CD4-positive, alpha-beta T cell treated with Interferon alpha-2 for 1 hour (primary cell): ENCODE measurements at places on chromosomes 16 and 17.

GRCh38 chr16:86528061-86528929, 18.0 kb downstream of the FOXF1 start:
- no peak for DNase-seq

DNA sequence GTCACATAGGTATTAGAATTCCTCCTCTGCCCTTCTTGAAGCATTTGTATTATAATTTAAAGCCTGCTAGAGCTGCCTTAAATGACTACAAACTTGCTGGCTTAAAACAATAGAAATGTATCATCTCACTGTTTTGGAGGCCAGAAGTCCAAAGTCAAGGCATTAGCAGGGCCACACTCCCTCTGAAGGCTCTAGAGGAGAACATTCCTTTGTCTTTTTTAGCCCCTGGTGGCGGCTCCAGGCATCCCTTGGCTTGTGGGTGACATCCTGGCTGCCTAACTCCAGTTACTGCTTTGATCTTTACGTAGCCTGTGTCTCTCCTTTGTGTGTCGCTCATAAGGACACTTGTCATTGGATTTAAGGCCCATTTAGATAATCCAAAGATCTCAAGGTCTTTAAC, 186.6 kb upstream of the SALL1 start:
- no peak for DNase-seq

DNA sequence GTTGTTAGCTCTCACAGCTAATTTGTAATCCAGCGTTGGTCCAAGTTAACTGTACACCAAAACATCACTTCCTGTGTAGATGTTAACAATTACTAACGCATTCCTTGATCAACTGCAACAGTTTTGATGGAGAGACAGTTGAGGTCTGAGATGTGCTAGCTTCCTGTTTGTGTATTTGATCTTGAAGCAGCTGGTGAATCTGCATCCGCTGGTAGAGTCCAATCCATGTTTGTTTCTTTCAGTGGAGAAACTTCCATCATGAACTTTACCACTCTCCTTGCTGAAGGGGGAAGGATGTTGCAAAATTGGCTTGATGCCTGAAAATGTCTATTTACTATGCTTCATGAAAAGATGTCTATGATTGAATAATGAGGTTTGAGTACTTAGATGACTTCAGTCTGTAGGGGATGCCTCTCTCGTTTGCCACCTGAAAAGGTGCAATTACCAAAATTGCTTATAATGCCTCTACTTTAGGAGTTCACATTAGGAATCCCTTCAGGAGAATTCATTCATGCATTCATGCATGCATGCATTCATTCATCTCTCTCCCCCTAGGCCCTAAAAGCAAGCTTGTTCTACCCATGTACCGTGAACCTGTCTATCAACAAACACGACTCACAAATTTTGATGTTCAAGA, 39.6 kb upstream of the ZKSCAN2 start:
- no peak for DNase-seq

GRCh38 chr16:58421059-58421458, 28.8 kb downstream of the GINS3 start:
- no peak for DNase-seq

DNA sequence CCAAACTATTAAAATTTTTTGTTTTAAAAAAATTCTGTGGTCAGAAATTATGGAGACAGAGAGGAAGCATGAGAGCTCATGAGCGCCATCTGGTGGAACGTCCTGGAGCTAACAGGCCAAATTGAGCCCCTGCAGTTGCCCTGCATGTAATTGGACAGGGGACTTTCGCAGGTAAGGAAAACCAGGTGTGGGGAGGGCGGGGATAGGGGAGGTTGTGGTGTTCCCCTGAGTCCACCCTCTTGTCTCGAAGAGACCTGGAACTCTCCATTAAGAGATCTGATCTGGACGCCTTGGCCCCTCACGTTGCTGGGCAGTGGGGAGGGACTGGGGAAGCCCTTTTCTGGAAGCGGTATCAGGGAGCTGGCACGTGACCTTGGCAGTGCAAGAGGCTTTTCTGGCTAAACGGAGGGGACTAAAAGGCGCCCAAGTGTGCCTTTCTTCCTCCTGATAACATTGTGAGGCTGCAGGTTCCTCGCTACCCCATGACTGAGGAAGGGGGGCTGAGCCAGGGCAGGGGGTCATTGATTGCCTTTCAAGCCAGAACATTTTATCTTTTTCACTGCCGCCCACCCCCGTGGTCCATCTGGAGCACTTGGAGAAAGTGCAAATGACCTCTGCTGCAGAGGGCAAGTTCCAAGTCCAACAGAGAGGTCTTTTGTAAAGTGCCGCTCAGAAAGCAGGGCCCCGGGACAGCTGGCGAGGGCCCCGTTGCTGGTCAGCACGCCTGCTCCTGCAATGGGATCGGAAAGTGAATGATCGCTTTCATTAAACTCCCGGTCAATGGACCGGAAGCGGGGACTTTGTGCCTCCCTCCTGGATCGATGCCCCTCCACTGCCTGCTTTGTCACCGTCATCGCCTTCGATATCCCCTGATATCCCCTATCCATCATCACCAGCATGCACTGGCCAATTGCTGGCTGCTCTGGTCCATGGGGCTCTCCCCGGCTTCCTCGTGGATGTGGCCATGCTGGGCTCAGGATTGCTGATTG, 18.4 kb downstream of the PDILT start:
- DNase-seq, result peak; percentile 17

DNA sequence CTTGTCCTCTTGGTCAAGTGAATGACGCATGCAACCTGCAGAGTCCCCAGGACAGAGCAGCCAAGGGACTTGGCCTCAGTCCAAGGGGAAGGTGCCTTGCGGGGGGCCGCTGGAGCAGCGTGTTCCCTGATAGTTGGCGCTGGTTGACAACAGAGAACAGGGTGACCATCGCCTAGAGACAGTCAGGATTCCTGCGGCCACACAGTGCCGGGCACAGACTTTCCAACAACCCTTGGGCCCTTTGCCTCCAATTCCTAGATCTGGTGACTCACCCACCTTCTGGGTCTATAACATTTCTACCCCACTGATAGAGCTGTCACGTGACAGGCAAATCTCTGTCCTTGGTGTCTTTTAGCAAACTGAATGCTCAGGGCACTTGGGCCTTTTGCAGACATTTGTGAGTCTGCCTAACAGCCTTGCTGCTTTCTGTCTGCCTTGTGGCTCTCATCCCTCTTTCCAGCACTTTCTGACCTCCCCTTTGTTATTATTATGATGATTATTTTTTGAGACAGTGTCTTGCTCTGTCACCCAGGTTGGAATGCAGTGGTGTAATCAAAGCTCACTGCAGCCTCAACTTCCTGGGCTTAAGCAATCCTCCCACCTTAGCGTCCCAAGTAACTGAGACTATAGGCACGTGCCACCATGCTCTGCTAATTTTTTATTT, 11.9 kb upstream of the TEDC2 start:
- DNase-seq, result no peak

GRCh38 chr16:965036-965395, 5.8 kb downstream of the LMF1 start:
- no peak for DNase-seq

- no peak for DNase-seq
These were observed 137.1 kb downstream of the TRIM37 start for GRCh38 chr17:58969612-58970011.

DNA sequence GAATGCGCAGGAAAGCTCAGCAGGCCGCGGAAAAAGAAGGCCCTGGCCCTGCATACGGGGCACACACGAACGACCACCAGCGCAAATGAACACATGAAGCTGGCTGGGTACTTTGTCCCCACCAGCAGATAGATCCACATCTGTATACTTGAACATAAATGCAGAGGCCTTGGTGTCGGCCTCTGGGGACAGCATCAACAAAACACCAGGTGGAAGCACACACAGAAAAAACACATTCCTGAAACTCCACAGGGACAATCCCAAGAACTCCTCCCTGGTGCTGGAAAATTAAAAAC, 606 bp upstream of the ZBTB4 start:
- no peak for DNase-seq

DNA sequence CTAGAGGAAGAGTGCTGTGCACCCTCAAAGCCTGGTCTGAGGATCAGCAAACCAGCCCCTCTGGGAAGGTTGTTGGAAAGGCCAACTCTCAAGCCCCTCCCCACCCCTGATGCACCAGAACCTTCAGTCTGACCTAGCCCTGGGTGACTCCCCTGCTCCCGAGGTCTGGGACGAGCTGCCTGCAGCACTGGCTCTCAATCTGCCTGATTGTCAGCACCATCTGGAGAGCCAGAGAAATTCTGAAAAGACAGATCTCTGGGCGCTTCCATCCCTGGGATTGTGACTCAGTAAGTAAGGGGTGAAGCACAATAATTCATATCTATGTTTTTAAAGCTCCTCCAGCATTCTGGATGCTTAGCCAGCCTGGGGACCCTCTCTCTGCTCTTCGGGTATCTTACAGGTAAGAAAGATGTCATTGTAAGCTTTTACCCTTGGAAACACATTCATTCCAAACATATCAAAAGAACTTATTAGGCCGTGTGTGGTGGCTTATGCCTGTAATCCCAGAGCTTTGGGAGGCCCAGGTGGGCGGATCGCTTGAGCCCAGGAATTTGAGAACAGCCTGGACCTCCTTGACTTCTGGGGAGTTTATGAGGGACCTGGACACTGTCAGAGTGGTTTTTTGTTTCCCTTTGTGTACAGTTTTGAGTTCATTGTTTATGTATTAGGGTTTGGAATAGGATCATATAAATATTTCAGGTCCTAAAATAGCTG, 147.5 kb downstream of the KCNJ12 start:
- no peak for DNase-seq

GRCh38 chr16:80122115-80122514, 418.7 kb upstream of the DYNLRB2 start:
- DNase-seq, result no peak

DNA sequence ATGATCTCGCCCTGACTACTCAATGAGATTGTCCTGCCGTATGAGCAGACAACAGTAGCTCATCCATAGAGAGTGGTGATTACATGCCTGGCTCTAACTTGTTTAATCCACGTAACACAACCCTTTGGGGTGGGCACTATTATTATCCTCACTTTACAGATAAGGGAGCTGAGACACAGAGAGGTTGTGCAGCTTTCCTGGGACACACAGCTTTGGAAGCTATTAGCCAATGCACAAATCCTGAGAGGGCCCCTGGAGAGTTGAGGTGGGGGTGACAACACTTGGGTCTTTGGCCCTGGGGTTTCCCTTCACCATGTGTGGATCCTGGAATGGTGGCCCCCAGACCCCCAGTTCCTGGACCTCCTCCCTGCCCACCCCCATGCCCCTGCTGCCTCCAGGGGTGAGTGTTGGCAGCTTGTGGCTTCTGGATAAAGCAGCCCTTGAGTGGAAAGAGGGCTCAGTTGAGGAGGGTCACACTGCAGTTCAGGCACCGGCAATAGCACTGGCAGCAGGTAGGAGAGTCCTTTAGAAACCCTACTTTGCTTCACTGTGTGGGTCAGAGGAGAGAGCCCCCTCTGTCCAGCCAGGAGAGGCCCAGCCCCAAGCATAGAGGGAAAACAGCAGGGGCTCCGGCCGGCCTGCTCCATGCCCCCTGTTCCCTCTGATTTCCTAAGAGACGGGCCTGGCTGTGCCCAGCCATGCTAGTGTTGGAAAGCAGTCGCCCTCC, 230.7 kb downstream of the KATNIP start:
- DNase-seq, result no peak

- DNase-seq, result no peak
These were observed 16.8 kb upstream of the COG7 start for GRCh38 chr16:23469814-23470213.

DNA sequence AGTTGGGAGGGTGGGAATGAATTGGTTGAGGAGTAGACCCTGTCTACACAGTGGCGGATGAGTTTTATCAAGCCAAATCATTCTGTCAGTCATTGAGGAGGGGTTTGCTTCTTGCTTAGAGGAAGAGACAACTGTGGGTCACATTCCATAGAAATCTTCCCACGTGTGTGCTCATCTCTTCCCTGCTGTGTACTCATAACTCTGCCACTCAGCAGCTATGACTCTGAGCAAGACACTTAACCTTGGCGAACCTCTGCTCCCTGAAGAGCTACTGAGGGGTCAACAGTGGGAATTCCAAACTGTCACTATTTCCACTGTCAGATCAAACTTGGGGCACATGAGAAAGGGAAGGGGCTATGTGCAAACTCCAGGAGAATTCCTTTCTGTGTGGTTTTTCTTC, 72.6 kb upstream of the COX10 start:
- no peak for DNase-seq

DNA sequence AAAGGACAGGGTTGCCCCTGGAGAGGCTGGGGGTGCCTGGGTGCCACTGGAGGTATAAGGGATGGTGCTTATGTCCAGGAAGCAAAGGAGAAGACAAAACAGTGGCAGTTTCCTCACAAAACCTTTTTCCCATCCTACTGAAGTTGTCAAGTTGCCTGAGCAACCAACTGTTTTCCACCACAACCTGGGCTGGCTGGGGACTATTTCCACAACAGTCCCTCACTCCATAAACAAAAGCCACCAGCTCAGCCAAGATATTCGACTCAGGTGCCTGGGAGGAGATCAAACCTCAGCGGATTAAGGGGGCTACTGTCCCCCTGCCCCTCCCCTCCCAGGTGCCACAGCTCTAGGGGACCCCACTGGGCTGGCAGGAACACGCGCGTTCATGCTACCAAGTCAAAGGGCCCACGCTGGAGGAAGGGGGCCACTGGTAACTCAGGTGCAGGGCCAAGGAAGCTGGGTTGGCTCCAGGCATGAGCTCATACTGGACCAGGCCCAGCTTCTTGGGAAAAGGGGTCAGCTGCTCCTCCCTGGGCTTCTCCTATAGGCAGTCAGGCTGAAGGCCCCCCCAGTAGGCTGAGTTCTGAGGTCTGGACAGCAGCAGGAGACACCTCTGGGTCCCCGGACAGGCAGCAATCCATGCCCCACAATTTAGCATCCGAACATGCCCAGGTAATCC, 45.7 kb upstream of the MRPS23 start:
- no peak for DNase-seq

DNA sequence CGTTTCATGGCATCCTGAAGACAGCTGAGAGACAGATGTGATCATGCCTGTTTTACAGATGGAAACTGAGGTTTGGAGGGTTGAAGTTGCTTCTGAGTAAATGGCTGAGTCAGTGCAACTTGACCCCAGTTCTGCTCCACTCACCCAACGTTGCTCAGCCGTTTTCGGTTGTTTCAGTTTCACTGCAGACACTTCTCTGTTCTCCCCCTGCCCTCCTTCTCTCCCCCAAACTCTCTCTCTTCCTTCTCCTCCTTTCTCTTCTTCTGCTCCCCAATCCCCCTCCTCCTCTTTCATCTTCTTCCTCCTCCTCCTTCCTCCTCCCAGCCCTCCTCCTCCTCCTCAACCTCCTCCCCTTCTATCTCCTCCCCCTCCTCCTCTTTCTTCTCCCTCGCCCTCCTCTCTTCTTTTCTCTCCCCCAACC, 9.4 kb upstream of the CEP20 start:
- no peak for DNase-seq

- DNase-seq, result peak; percentile 80
These were observed 26.9 kb downstream of the CD300A start for GRCh38 chr17:74493331-74493833.

DNA sequence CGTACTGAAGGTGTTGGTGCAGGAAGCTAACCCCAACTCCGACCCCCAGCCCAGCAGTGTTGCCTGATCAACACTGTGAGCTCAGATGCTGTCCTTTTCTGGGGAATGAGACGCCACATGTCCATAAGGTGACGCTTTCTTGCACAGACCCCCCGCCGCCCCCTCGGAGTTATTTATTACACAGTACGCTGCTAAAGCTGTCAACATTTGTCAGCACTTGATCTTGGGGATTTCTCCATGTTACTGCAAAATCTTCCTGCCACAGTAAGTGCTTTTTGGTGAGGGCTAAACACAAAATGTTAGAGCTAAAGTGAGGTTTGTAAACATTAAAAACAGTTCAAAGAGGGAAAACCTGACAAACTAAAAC, 15.9 kb downstream of the CMTM3 start:
- no peak for DNase-seq
